ENCODE measurements at places on chromosomes 1 and 21. TPM values are rescaled to one million over a fixed set of nuclear protein-coding genes. Genes with fewer than 3 reads are reported as not detected.

The SETSIP gene
- not detected for polyA plus RNA-seq

The MNDA gene
- polyA plus RNA-seq: not detected

The NDUFV3 gene
- polyA plus RNA-seq: 32.9 TPM

The DNAH14 gene
- polyA plus RNA-seq: 11.3 TPM

DNA sequence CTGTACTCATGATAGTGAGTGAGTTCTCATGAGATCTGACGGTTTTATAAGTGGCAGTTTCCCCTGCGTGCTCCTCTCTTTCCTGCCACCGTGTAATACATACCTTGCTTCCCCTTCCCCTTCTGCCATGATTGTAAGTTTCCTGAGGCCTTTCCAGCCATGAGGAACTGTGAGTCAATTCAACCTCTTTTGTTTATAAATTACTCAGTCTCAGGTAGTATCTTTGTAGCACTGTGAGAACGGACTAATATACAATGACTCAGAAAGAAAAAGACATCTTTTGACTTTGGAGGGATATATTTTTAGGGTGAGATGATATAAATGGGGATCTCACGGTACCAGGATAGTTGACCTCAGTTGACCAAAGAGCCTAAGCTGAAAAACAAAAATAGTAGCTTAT is 74.7 kb upstream of the BACH1 start:
- no peak for DNase-seq

DNA sequence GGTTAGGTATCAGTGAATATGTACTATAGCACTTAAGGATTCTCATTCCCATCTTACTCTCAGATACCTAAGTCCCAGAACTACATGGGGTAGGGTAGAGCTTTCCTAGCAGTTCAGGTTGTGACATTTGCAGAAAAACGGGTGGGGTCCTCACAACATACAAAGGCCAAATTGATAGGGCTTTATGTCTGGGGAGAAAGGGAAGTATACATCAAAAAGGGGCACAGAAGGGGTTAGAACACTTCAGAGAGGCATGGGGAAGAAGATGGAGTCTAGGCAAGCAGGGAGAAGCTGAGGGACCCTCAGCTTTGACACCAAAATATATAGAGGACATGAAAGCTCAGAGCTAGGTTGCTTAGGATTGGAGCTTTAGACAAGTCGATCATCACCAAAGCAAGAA is 3.6 kb downstream of the UROD start:
- DNase-seq: no peak

- no peak for DNase-seq
These were observed 1.4 kb downstream of the ORC1 start for GRCh38 chr1:52402860-52403240.

- peak; percentile 32 for DNase-seq
These were observed 61.7 kb downstream of the ERICH3 start for GRCh38 chr1:74611887-74612286.

- DNase-seq: no peak
These were observed 13.0 kb upstream of the CD48 start for GRCh38 chr1:160724465-160725242.

GRCh38 chr21:31781737-31782136 is 49.8 kb upstream of the SCAF4 start:
- no peak for DNase-seq

GRCh38 chr1:42983253-42983652 is 24.6 kb upstream of the SLC2A1 start:
- DNase-seq: peak; percentile 71

DNA sequence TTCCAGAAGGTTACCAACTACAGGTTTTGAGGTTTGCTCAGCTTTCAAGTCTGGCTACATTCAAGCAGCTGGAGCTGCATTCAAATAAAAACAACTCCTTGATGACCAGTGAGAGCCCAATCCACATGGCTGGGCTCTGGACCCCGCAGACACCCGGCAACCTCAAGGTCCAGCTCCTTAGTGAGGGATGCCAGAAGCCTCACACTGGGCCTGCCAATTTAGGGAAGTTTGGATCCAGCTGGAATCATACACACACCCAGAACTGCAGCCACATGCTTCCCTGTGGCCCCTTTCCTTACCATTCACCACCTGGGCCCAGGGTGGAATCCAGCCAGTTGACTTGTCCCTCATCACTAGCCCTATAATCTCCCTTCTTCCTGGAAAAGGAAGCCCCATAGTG is 123.7 kb downstream of the UBE2U start:
- no peak for DNase-seq

Measured in SK-N-SH (cell line).